ENCODE measurements at places on chromosomes 11 and 22. TPM values are rescaled to one million over a fixed set of nuclear protein-coding genes. Genes with fewer than 3 reads are reported as not detected.

GRCh38 chr11:35388061-35388460 is 31.3 kb downstream of the SLC1A2 start:
- no peak for DNase-seq

GRCh38 chr11:66454247-66454646 is 12.5 kb upstream of the PELI3 start:
- DNase-seq = no peak

GRCh38 chr22:49108636-49109315 is 718.9 kb downstream of the BRD1 start:
- DNase-seq = no peak

The ANO9 gene
- polyA plus RNA-seq = not detected

The RFPL2 gene
- polyA plus RNA-seq = not detected
